PC-9 (cell line): ENCODE measurements at places on chromosomes 2 and 18. TPM values are rescaled to one million over a fixed set of nuclear protein-coding genes. Genes with fewer than 3 reads are reported as not detected.

The OTOS gene
- total RNA-seq = not detected in 2 replicates

The FOXI3 gene
- not detected in 2 replicates for total RNA-seq

The REG3A gene
- total RNA-seq = not detected in 2 replicates

The MPP4 gene
- not detected in 2 replicates for total RNA-seq

The LYPD1 gene
- 5.1 and 10.3 TPM in 2 replicates for total RNA-seq

The UGT1A8 gene
- total RNA-seq = 0.17 and 0.20 TPM in 2 replicates

The TUBA4A gene
- total RNA-seq = 118 and 157 TPM in 2 replicates
